ENCODE measurements at places on chromosomes 7 and 10.

- no peak for DNase-seq
Measured at GRCh38 chr10:71472912-71473311, 76.2 kb downstream of the CDH23 start.

- no peak for DNase-seq
Measured at GRCh38 chr10:74675484-74675883, 150.9 kb upstream of the KAT6B start.

GRCh38 chr7:156423876-156424275 is 216.7 kb upstream of the RNF32 start:
- no peak for DNase-seq

- DNase-seq: peak; percentile 49
Measured at GRCh38 chr7:111752022-111752582, 189.8 kb upstream of the IMMP2L start.

DNA sequence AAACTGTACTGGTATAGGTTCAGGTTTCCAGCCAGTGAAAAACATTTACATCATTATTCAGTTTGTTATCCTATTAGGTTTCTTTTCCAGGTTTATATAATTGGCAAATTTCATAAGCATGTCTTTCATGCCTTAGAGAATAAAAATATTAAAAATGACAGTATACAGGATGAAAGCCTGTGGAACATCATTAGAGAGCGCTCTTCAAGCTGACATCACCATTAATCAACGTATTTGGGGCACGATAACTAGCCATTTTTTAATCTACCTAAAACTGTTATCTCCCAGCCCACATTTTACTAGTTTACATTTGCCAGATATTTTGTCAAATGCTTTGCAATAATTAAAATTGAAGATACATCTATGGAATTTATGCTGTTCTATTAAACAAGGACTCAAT is 714.1 kb downstream of the CNTNAP2 start:
- no peak for DNase-seq

- DNase-seq: no peak
Measured at GRCh38 chr10:4008676-4009382, 223.8 kb upstream of the KLF6 start.

DNA sequence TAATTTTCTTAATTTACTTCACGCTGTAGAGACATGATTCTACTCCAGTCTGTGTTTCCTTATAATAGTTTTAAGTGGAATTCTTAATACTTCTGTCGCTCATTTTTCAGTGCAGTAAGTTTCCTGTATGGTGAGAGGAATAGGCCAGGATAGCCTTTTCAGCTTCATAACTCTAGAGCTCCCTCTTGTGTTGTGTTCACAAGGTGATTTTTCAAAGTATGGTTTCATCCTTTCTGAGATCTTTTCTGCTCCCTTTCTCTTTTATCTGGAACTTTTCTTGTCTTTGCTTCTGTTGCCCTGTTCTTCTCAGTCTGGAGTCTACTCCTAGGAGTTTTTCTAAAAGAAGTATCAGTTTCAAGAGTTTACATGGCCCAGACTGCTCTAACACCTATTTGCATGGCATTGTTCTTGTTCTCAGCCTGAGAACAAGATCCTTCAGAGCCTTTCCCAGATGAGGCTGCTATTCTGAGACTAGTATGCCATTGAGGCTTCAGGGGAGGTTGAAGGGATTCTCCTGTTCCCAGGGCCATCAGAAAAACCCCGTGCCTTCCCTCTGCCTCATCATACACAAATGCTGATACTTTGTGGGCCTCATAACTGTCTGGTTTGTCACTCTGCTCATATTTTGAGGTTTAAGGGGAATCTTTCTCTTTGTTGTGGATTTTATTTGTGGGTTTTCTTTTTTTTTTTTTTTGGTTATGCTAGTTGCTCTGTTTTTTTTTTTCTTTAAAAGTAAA is 21.8 kb downstream of the NET1 start:
- DNase-seq: no peak

Data from COR-L47 (cell line).